ENCODE measurements at places on chromosomes 13 and 19. TPM values are rescaled to one million over a fixed set of nuclear protein-coding genes. Genes with fewer than 3 reads are reported as not detected.

GRCh38 chr13:46871557-46871956, 25.3 kb downstream of the HTR2A start:
- DNase-seq = no peak

- no peak for DNase-seq
Observed at GRCh38 chr19:5358173-5358800, 17.7 kb upstream of the PTPRS start.

GRCh38 chr13:46951516-46951915, 54.7 kb upstream of the HTR2A start:
- no peak for DNase-seq

- no peak for DNase-seq
Observed at GRCh38 chr13:101746513-101746912, 294.0 kb downstream of the ITGBL1 start.

Gene CCDC70
- not detected for polyA plus RNA-seq

- no peak for DNase-seq
Observed at GRCh38 chr13:49113526-49114286, 106.4 kb upstream of the MLNR start.

- DNase-seq = no peak
Observed at GRCh38 chr13:69292789-69293425, 814.7 kb upstream of the ATXN8OS start.

DNA sequence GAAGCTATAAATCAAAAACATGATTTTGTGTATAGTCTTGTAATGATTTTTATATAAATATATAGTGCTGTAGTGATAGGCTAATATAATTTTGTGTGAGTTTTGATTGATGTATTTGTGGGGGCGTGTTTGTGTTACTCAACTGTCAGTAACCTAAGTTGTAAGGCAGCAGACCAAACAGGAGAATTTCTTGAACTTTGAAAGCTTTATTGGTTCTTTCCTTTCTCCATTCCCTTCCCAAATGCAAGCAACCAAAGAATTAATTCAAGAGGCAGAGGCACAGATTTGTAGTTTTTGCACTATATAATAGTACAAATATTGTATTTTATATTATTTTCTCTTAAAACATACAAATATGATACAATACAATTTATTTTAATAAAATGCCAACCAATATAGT, 109.6 kb downstream of the FLT1 start:
- DNase-seq = no peak

Gene CASP14
- polyA plus RNA-seq = not detected

Gene CYP2F1
- polyA plus RNA-seq = not detected

DNA sequence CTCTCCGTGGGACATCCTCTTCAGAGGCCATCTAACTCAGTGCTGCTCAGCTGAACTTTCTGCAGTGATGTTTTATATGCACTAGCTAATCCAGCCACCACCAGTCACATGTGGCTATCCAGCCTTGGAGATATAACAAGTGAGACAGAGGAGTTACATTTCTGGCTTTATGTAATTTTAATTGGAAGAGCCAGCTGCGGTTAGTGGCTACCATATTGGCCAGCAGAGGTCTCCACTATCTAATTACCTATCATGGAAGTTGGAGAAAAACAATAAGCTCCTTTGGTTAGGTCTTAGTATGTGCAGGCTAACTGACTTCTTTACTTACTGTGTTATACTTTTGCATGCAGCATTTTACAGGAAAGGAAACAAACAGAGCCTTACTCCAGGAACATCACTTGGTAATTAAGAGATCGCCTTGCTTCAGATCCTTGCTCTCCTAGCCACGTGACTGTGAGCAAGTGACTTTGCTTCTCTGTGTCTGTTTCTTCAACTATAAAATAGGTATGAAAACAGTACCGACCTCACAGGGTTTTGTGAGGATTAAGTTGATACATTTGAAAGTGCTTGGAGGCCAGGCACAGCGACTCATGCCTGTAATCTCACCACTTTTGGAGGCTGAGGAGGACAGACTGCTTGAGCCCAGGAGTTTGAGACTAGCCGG, 1.6 kb upstream of the KLK10 start:
- DNase-seq = no peak

- no peak for DNase-seq
Observed at GRCh38 chr19:10096615-10096963, 5.9 kb downstream of the ANGPTL6 start.

GRCh38 chr19:2768365-2769132, 14.5 kb downstream of the SGTA start:
- DNase-seq = no peak

DNA sequence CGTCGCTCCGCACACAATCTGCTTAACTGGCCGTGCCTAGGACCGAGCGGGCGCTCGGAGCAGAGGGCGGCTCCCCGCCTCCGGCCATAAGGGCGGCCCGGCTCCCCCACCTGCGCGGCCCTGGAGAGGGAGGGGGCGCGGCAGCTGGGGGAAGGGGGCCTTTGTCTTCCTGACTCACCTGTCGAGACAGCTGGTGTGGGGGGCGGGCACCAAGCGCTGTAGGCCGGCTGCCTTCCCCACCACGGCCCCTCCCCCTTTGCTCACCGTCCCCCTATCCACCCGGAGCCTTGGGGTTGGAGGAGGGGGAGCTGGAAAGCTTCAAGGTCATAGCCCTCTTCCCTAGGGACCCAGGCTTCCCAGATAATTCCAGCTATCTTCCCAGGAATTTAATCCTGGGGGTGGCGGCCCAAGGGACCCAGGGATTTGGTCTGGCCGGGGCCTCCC, 1.2 kb downstream of the VASP start:
- peak; percentile 31 for DNase-seq

Gene ZNF649
- polyA plus RNA-seq = 7.2 TPM

Gene TEAD2
- not detected for polyA plus RNA-seq

Gene LRP3
- polyA plus RNA-seq = not detected

DNA sequence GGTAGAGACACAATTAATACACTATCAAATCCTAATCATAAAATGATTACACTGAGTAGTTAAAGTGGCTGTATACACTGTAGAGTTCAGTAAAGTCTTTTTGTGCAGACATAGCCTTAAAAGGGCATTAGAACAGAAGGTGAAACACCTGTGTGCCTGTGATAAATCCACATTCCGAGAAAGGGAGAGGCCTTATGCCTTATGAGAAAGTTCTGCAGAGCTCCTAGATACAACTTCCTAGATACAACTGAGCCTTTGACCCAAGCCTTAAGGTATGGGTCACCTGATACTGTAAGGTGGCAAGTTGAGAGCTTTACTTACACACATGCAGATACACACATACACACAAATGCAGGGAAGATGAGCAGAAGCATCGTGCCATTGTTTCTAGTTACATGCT, 6.3 kb downstream of the SERP2 start:
- DNase-seq = no peak

Gene GIPR
- 0.21 TPM for polyA plus RNA-seq

DNA sequence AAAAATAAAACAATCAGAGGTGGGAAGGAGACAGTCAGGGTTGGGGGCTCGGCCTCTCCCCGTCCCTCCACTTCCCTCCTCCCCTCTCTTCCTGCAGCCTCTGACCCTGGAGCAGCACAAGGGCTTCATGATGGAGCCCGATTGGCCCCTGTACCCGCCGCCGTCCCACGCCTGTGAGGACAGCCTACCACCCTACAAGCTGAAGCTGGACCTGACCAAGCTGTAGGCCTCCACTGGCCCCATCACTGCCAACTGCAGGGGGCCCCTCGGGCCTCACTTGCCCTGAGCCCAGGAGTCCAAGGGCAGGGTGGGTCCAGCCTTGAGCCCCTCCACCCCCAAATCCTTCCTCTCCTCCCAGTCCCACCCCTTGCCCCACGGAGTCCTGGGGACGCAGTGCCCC, 7.6 kb downstream of the TMEM59L start:
- no peak for DNase-seq

DNA sequence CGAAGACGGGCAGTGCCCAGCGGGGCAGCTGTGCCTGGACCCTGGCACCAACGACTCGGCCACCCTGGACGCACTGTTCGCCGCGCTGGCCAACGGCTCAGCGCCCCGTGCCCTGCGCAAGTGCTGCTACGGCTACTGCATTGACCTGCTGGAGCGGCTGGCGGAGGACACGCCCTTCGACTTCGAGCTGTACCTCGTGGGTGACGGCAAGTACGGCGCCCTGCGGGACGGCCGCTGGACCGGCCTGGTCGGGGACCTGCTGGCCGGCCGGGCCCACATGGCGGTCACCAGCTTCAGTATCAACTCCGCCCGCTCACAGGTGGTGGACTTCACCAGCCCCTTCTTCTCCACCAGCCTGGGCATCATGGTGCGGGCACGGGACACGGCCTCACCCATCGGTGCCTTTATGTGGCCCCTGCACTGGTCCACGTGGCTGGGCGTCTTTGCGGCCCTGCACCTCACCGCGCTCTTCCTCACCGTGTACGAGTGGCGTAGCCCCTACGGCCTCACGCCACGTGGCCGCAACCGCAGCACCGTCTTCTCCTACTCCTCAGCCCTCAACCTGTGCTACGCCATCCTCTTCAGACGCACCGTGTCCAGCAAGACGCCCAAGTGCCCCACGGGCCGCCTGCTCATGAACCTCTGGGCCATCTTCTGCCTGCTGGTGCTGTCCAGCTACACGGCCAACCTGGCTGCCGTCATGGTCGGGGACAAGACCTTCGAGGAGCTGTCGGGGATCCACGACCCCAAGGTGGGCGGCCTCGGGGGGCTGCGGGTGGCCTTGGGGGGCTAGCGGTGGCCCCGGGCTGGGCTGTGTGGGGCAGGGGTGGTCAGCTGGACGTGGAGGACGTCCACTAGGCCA, 4.8 kb downstream of the GRIN3B start:
- DNase-seq = no peak

DNA sequence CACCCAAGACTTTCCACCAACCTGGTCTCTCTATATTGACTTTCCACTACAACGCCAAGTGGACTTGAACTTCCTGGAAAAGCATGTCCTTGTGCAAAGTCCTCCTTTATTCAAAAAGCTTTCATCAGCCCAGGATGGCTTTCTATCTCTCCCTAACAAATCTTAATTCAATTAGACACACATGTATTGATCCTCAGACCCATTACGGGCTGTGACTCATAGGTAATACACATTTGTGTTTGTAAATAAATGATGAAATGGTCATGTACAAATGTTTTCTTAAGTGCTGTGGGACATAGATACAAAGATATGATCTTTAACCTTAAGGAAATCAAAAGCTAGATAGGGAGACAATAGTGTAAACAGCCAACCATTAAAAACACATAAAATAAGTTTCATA, 1189.7 kb downstream of the EFNB2 start:
- DNase-seq = no peak

- DNase-seq = no peak
Observed at GRCh38 chr19:38836983-38837626, 5.5 kb upstream of the ECH1 start.

GRCh38 chr13:77740097-77740735, 42.7 kb downstream of the SLAIN1 start:
- DNase-seq = no peak

DNA sequence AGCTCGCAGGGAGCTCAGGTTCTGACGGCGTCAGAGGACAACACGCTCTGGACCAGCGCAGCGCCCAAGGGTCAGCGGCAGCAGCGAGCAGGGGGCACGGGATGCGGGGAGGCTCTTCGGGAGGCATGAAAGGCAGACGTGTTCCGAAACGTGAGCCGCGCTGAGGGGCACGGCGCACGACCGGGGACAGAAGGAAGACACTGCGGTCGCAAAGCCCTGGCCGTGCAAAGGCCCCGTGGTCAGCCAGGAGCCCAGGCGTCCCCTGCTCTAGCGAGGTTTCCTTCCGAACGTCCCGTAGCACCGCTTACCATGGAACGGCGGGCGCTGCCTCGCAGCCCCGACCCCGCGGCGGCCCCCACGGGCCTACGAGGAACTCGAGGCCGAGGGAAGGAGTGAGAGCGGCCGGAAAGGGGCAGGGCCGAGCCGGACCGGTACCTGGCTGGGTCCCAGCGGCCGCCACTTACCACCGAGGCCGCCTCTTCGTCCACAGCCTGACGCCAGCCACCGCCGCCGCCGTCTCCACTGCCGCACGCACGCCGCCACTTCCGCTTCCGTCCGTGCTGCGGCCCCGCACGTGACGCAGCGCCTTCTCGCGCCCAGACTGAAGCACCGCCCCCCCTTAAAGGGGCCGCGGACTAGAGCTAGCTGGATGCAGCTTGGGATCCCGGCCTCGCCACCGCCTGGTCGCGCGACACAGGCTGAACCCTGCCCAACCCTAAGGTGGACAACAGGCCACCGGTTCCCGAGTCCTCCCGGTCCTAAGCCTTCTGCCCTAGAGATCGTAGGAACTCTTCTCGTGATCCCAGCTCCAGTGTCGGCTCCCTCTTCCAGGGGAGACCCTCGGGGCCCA, 9.4 kb downstream of the ABHD17A start:
- DNase-seq = peak; percentile 86

Gene ZNF729
- polyA plus RNA-seq = not detected

DNA sequence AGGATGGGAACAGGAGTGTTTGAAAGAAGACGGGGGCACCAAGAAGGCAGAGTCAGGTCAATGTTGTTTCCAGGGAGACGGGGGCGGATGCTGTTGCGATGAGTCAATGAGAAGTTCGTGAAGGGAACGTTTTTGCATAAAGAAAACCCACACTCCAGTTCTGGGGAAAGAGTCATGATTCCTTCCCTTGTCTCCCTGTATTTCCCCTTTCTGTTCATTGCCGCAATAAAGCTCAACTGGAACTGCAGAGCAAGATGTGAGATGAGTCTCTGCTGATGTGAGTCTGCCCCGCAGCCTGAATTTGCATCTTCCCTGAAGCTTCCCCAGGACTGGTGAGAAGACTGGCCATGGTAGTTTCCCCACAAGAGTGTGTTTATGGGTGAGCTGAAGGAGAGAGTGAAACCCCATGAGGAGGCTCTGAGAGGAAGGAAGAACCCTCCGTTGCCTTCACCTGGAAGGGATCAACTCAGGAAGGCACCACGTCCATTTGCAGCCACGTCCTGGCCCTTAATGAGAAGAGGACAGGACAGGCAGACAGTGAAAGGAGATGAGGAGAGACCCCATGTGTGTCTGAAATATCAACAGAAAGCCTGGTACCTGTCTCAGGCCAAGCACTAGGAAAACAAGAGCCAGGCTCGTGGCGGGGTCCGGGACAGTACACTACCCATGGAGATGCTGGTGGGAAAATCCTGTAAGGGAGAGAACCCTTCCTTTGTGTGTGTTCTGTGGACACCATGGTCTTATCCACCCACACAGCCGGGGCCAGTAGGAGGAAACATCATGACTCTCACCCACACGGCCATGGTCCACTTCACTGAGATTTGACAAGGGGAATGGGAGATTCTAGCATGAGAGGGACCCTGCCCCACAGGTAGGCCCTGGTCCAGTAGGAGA, 13.7 kb downstream of the LILRA1 start:
- DNase-seq = no peak
